ENCODE measurements at places on chromosomes 5 and 9.

GRCh38 chr5:94890907-94891306, 272.4 kb downstream of the SLF1 start:
- no peak for DNase-seq

DNA sequence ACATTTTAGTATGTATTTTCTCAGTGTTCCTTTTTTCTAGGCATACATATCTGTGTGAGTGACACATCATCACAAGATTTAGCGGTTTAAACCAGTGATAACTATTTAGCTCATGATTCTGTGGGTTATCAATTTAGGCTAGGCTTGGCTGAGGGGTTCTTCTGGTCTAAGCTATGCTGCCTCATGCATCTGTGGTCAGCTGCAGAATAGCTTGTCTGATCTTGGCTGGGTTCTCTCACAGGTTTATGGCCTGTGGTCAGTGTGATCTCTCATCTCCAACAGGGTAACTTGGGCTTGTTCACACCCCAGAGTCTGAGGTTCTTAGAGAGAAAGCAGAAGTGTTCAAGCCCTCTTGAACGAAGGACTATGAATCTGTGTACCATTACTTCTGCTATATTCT, 363.3 kb downstream of the KDM4C start:
- DNase-seq = no peak

- no peak for DNase-seq
Observed at GRCh38 chr5:93145019-93145418, 436.0 kb downstream of the NR2F1-AS1 start.

DNA sequence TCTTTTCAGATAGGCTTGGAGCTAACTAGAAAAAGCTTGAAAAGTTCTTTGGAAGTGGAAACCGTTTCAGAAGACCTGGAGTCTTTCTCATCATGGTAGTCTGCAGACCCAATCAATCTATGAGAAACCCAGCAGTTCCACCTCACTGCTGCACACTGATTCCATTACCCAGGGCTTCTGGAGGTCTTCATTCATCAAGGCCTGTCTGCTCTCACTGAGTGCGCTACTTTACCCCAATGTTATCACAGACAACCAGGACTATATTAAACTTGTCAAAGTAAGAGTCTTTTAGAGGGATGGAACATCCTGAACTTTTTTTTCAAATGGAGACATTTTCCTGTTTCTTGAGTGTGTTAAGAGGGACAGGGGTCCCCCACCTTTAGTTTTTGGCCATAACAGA, 93.1 kb downstream of the BOD1 start:
- DNase-seq = no peak

GRCh38 chr9:121213136-121213806, 11.6 kb upstream of the RAB14 start:
- DNase-seq = peak; percentile 54

GRCh38 chr5:114054594-114054993, 307.3 kb upstream of the KCNN2 start:
- DNase-seq = no peak

DNA sequence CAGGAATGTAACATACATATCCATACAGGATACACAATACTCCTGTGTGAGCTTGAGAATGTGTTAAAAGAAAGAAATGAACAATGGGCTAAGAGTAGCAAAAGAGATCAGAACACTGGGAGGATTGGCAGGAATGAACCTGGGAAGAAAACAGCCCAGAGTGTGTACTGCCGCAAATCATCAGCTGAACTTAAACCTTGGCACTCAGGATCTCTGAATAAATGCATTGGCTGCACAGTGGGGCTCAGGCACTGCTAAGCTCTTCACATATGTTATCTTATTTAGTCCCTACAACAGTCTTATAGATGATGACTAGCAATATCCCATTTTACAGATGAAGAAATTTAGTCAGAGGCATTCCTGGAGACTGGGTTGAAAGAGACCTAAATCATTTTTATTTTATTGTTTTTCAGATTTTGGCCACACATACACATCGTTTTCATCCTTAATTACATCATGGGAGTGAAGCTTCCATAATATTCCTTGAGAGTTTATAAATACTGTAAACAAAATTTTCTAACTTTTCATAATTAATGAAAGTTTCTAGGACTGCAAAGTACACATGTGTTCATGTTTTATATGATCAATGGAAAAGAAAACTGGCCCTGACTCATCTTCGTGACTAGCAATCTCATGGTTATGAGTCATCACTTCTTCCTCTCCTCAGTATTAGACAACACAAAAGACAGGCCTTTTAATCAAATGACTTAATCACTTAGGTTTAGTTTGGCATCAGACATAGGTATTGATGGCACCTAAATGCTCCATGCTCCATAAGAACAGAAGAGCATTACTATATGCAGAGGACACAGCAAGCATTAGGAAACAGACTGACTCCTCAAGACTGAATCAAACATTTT, 59.2 kb downstream of the CDH18 start:
- DNase-seq = no peak

- DNase-seq = no peak
Observed at GRCh38 chr9:125103770-125104460, 39.4 kb downstream of the SCAI start.

- peak; percentile 53 for DNase-seq
Observed at GRCh38 chr9:21802418-21803000, at the start of gene MTAP. TSS of gene MTAP (plus strand) at chr9:21802636. CDS start at chr9:21802749, 113 bp downstream.

GRCh38 chr5:127297348-127298035, 6.9 kb downstream of the MEGF10 start:
- no peak for DNase-seq

DNA sequence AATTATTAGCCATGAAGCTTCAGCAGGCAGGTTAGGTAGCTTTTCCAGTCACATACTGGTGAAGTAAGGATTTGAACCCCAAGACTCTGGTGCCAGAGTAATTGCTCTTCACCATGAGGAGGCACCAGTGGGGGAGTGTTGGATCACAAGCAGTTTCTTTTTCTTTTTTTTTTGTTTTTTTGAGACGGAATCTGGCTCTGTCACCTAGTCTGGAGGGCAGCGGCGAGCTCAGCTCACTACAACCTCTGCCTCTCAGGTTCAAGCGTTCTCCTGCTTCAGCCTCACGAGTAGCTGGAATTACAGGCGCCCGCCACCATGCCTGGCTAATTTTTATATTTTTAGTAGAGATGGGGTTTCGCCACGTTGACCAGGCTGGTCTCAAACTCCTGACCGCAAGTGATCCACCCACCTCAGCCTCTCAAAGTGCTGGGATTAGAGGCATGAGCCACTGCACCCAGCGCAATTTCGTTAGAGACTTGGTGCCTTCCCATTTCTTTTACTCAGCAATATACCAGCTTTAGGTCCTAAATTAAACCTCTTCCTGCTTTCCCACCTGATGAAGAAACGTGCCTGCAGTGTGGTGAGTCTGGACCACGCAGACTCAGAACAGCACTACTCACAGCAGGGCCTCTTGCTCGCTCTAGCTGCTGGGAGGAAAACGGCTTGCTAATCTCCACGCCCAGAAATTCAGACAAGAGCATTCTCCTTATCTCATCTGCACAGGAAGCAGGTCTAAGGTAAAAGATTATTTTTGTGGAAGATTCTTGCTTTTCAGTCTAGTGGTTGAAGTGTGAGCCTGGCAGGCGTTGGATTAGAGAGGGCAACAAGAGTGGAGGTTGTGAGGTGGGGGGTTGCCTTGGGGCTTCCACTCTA, at the start of gene S100Z:
S100Z (plus strand) TSS at position 596 of the 873 bp plus-strand sequence. CDS start 25,346 bp downstream, outside the sequence.
- DNase-seq = peak; percentile 6

- DNase-seq = no peak
Observed at GRCh38 chr9:30711591-30711990, 1672.9 kb upstream of the ACO1 start.

DNA sequence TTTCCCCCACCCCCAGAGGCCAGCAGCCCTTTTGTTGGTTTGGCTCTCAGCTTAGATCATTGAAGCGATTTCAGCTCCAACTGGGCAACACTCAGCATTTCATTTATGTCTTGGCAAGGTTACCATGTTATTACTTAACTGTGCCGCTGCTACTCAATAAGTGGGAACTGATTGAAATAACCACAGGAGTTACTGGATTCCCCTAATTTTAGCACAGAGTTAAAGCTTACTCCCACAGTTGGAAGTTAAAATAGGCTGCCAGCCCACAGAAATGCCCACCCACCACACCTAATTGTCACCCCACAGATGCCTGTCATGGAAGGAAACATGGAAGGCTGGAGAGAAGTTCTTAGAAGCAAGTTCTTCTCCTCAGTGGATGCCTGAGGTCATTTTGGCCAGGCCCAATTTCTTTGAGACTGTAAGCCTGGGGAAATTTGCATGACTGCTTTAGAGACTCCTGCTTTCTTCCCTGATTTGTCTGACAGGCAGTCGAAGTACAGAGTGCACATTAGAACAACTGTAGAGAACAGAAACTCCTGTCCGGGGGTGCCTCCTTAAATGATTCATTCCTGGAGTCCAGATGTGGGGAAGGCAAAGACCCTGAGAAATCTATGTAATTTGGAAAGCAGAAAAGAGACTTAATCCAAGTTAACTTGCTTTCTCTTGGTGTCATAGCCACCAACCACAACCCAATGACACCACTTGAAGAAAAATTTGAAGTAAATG, 370.0 kb downstream of the ZSWIM6 start:
- no peak for DNase-seq

DNA sequence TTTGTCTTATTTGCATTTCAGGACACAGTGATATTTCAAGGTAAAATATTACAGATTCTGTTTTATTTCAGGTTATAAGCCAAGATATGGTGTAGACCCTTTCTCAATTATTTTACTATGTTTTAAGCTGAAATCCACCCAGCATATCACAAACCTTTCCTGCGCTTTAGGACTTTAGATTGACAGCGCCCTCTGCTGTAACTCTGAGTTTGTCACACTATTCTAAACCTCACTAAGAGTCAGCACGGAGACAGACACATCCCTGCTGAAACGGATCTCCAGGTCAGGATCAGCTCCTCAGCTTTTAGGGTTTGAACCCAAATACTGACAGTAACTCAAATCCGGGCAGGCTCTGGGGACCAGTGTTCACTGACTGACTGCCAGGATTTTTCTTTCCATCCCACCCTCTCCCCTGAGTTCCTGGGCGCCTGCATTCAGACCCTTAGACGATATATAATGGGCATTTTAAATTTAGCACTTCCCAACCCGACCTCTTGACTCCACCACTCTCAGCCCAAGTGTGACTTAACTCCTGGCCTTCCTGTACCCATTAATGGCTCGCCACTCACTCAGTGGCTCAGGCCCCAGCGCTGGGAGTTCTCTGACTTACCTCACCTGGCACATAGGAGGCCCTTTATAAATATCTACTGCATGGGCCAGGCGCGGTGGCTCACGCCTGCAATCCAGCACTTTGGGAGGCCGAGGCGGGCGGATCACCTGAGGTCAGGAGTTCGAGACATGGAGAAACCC, 33.5 kb downstream of the TLX3 start:
- peak; percentile 12 for DNase-seq

- no peak for DNase-seq
Observed at GRCh38 chr5:93884254-93884653, 142.9 kb upstream of the POU5F2 start.

GRCh38 chr5:53276825-53277224, 167.3 kb upstream of the MOCS2 start:
- DNase-seq = no peak

DNA sequence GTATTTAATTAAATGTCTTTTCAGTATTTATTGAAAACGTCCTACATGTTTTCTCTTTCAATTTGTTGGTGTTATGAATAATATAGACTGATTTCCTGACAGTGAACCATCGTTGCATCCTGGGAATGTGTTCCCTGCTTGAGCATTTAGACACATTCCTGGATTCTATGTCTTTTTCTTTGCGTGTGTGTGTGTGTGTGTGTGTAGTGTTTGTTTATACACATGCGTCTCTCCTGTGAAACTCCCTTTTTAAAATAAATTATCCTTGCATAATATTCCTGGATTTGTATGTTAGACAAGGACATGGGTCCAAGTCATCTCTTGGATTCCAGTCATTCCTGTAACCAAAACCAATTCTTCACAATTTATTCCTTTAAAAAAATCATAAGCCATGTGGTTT, 153.4 kb downstream of the HSPA4 start:
- no peak for DNase-seq

DNA sequence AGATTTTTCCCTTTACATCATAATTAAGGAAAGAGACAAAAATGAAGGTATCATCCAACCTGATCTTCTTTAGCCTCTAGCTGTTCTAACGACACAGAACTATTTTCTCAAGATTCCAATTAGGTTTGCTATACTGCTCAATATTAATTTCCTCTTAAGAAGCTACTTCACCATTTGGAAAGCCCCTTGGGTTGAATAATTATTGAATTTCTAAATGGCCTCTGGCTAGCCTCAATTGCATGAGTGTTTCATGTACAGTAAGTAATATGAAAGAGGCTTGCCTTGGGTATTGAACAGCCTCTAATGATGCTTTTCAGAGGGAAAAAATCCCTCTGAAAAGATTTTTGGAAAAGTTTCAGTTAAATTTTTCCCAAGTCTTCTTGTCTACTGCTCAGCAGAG, 3.7 kb upstream of the MOB3B start:
- DNase-seq = no peak

DNA sequence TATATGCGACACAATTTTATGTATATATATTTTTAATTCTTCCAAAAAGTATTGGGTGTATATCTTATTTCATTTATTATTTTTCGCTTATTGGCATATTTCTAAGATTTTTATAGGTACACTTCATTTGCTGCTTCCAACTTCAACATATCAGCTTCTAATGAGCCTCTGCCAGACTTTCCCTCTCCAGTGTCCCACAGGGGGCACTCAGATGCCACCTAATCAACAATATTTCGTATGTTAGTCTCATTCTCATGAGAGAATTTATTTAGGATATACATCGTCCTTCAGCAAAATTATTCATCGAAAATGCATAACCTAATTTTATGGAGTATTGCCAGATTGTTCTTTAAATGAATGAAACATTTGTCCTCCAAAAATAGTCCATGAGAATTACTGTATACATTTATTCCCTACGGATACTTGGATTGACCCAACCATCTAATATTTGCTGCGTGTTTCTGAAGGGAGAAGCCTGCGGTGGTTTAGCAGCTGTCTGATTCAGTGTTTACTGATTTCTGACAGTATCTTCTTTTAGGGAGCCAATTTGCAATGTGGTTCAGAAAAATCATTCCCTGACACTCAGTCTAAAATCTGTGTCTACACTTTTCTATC, 100.6 kb upstream of the SELENOP start:
- DNase-seq = peak; percentile 27

GRCh38 chr5:112975721-112976431, 722 bp upstream of the DCP2 start:
- no peak for DNase-seq

DNA sequence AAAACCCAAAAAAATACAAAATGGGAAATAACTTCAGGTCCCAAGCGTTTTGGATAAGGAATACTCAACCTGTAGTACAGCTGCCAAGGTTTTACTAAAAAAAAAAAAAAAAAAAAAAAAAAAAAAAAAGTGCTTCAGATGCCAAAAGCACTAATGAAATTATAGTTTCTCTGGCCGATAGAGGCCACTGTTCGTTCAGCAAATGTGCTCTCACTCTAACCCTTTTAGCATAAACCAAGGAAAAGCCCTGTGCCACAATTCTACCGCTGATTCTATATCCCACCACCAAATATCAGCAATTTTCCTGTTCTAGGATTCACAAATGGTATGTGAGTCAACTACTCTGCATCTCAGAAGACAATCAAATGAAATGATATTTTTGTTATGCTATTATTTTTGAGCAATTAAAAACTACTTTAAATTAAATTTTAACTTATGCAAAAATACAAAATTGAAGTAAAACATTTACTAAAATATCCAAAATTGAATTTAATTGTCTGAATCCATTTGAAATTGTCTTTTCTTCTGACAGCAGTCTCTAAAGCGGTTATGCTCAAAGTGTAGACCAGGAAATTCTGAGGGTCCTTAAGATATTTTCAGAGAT, 79.8 kb downstream of the RICTOR start:
- DNase-seq = no peak

- DNase-seq = no peak
Observed at GRCh38 chr9:124239249-124240073, 18.3 kb upstream of the NEK6 start.
